D341Med (cell line): ENCODE measurements at places on chromosomes 1 and 21.

DNA sequence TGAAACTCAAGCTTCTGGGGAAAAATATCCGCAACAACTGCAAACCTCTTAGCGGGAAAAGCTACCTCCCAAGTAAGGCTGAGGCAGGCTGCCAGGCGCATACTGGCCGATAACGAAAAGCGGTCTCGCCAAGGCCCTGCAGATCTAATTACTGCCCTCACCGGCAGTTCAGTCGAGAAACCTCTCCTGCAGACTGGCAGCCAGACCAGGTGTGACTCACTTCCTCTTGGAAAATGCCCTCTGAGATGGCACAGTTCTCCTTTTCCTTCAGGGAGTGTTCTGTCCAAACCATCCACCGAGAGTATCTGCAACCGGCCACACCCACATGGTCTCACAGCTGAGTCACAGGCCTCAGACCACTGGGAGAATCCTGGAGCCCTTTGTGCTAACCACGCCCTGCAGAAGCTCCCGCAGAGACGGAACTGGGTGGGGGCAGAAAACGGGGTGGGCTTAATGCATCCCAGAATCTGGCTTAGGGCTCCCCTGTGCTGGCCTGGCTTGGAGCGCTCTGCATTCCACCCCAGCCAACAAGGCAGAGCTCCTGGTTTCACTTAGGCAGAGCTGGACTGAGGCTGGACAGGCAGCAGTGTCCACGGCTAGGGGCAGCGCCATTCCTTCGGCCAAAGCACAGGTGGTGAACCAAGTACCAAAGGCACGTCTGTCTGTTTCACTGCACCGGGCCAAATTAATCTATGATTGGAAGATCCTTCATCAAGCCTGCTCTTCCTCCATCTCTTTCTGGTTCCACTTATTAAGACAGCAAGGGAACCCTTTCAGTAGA is 1.2 kb downstream of the S100A10 start:
- no peak for DNase-seq

DNA sequence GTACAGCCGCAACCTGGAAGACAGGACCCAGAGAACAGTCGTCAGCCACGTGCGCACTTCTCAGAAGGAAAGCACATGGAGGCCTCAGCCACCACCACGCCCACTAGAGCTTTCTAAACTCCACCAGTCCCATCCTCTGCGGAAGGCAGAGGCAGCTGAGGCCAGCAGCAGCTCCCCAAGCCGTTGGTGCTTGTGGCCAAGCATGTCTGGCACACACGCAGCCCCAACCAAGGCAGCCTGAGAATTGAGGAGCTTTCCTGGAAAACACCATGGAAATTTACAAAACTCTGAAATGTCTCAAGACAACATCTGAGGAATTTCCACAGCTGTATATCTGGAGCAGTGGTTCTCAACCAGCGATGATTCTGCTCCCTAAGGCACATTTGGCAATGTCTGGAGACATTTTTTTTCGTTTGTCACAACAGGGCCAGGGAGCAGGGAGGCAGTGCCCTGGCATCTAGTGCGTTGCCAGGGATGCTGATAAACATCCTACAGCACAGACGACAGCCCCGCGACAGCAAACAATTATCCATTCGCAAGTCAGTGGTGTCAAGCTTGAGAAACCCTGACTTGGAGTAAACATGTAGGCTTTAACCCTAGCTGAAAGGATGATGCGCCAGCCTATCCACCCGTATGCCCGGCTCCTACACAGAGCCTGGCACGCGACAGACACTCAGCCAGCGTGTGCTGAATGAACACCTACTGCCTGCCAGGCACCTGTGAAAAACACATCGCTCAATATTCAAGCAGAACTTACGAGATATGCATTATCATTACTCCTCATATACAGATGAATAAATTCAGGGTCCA is 24.7 kb downstream of the NPHP4 start:
- no peak for DNase-seq

DNA sequence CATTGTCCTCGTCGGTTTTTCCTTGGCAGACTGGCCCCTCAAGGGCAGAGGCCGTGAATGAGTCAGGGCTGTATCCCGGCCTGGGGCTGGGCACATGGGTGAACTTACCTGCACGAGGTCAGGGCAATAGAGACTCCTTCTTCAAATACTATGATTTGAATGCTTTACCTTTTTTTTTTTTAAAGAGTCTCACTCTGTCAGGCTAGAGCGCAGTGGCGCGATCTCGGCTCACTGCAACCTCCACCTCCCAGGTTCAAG is 5.0 kb downstream of the LAPTM5 start:
- DNase-seq: no peak

DNA sequence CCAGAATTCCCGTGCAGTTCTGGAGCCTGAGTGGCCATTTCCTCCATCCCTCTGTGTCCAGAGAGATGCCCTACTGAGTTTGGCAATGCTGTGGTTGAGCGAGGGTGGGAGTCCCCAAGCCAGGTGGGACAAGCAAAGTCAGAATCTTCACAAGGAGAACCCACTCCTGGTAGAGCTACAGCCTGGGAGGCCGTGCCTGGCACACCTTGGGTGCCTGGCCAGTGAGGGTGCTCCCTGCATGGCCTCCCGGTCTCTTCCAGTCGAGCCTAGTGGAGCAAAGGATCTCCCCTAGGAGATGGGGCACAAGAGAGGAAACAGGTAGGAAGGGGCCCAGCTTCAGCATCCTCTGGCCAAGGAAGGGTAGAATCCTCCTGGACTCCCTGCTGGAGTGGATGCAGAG is 57.9 kb downstream of the H3-3A start:
- DNase-seq: no peak

DNA sequence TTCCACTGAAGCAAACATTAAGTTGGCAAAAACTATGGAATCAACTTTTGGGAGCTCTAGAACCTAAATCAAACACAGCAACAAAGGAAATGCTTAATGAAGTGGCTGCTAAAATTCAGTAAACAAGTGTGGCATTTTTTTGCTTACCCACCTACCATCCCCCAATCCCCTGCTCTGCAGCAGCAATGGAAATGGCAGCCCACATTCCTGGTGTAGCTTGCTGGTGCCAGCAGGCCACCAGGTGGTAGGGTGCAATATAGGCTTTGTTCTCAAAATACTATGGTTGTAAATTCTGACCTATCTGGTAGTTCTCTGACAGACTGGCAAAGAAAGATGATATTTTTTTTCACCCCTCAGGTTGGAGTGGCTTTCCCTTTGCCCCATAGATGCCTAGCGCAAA is 42.8 kb downstream of the SHCBP1L start:
- DNase-seq: peak; percentile 27

- DNase-seq: no peak
These were observed 9.4 kb downstream of the KIRREL1 start for GRCh38 chr1:158002631-158003405.

GRCh38 chr1:27015260-27015659 is 2.6 kb upstream of the TENT5B start:
- no peak for DNase-seq

DNA sequence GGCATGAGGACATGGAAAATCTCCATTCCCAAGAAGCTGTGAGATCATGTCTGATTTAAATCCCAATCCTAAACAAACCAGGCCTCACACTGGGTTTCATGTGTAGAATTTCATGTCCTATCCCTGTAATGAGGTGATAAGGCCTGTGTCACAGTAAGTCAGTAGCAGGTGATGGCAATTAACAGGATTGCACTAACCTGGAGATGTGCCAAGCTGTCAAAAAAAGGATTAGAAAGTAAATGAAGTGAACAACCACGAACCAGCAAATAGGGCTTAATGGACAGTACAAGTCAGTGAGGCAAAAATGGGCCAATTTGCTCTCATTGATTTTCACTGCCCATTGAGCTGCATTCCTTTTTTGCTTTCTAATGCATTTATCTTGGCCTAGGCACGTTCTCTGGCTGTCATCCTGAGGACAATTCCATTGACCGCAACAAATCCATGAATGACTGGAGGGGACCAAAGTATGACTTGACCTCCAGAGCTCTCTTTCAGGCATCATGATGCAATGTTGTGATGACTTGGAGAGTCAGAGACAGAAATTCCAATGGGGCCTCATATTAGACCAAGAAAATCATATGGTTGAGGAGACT is 673.6 kb upstream of the ADGRL2 start:
- DNase-seq: no peak

DNA sequence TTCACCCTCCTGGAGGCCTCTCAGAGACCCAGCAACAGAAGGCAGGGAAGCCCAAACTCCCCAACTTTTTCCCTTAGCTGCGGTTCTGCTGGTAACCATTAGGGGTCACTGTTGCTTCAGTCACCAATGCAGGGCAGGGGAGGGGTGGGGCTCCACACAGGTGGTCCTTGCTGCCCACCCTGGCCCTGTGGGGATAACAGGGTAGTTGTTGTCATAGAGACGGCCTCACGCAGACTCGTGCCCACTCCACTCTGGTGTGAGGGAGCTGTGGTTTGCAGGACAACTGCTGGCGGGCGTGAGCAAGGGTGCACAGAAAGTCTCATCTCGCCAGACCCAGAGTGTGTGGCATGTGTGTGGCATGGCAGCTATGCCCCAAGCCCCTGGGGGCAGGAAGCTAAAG is 19.9 kb downstream of the INSRR start:
- DNase-seq: peak; percentile 86

- no peak for DNase-seq
These were observed 7.4 kb downstream of the MIB2 start for GRCh38 chr1:1622788-1623094.

GRCh38 chr1:236400061-236400603 is 6.0 kb downstream of the EDARADD start:
- no peak for DNase-seq

GRCh38 chr1:163267962-163268361 is 53.8 kb upstream of the NUF2 start:
- no peak for DNase-seq

- no peak for DNase-seq
These were observed 10.8 kb downstream of the COQ8A start for GRCh38 chr1:226950871-226951270.

DNA sequence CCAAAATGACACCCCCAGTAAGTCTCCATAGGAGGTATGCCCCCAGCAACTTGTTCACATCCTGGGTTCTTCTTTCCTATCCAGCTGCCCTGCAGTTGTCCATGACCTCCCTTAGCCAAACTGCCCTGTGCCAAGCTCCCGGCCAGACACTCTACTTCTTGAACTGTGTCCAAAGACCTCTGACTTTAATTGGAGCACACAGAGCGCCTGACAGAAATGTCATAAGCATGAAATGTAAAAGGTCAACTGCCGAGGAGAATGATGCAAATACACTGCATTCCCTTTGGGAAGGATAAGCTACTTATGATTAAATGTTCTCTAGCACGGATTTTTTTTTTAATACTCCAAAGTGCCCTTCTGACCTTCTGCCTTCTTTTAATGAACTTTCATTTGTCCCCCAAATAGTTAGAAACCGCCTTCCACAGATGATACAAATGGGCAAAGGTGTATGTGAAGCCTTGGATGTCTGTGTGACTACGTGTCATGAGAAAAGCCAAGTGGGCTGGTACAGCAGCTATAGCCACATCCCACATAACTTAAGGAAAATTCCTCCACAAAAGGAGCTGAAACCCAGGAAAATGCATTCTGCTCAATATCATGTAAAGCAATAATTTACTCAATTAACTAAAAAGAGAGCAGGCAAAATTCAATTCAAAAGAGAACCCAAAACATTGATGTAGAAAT is 26.8 kb downstream of the PALMD start:
- DNase-seq: peak; percentile 40

GRCh38 chr1:214475746-214476145 is 75.7 kb downstream of the PTPN14 start:
- no peak for DNase-seq

DNA sequence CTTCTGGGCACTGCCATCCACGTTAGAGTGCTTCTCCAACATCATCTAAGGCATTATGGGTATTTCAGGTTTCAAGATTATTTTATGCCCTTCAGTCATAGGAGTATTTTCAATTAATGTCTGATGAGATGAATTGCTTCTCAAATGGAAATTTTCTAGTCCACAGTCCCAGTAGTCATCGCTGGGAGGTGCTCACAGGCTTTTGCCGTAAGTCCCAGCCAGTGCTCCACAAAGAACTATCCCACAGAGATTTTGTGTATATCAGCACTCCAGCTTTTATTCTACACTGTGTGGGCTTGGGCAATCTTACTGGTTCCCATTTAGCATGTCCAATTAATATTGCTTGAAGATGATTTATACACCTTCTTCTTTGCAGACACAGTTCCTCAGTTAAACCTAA is 61.0 kb downstream of the SMYD2 start:
- DNase-seq: no peak

DNA sequence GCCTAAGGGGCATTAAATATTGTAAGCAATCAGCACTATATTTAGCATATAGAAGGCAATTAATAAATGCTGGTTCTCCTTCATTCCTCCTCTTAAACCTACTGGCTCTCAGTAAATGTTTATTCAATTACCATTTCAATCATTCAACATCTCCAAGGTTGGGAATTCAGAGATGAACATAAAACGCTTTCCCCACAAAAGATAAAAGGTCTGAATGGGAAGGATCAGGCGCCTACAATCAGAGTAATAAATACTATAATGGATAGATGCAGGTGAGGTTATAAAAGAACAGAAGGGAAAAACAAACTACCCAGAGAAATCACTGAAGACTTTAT is 407 bp upstream of the KTI12 start:
- no peak for DNase-seq

DNA sequence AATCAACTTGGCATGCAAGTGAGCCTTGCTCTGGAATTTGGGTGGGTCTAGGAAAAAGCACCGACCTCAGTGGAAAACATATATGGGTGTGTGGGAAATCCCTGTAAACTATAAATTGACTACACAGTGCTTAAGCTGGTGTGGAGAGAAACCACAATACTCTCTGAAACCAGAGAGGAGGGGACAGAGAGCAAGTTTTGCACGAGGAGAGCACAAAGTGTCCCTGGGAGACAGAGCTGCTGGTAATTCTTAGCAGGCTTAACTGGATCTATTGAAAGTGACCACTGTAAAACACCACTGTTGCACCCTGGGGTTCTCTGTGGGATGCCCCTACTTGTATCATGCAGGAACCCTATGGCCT is 12.8 kb downstream of the KCNJ15 start:
- DNase-seq: no peak

DNA sequence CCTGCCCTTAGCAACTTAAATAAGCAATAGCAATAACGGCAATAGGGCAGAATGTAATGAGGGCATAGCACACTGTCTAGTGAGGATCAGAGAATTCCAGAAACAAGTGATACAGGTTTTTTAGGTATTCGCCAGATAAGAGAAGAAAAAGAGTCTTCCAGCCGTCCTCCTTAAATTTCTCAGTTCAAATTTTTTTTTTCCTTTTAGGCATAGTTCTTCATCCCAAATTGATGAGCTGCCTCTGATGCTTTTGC is 1.8 kb downstream of the PIGV start:
- no peak for DNase-seq

- no peak for DNase-seq
These were observed 976.9 kb downstream of the BRINP3 start for GRCh38 chr1:189500778-189501177.

DNA sequence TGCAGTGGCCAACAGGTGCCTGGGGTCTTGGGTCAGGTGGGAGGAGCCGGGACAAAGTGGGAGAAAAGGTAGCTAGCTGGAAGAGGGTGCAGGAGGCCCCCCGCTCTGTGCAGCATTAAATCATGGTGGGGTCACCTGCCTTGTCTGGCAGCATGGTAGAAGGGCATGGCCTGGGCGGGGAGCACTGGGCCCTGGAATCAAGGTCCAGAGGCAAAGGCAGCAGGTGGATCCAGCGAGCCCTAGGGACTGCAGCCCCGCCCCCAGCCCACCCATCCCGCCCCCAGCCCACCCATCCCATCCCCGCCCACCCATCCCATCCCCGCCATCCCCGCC is 16.7 kb upstream of the TTLL10 start:
- no peak for DNase-seq

GRCh38 chr21:44006017-44006619 is 6.0 kb upstream of the TRAPPC10 start:
- DNase-seq: no peak

GRCh38 chr1:39130325-39130724 is 74.2 kb upstream of the MACF1 start:
- DNase-seq: no peak

GRCh38 chr1:63411066-63411465 is 43.6 kb downstream of the ALG6 start:
- DNase-seq: no peak
